Activated T-cell treated with anti-CD3 and anti-CD28 coated beads for 4 hours (primary cell): ENCODE measurements at places on chromosomes 7 and 10.

- DNase-seq: no peak
Observed at GRCh38 chr7:37759526-37759925, 76.0 kb downstream of the GPR141 start.

- DNase-seq: no peak
Observed at GRCh38 chr7:87853237-87853864, 22.8 kb downstream of the SLC25A40 start.

DNA sequence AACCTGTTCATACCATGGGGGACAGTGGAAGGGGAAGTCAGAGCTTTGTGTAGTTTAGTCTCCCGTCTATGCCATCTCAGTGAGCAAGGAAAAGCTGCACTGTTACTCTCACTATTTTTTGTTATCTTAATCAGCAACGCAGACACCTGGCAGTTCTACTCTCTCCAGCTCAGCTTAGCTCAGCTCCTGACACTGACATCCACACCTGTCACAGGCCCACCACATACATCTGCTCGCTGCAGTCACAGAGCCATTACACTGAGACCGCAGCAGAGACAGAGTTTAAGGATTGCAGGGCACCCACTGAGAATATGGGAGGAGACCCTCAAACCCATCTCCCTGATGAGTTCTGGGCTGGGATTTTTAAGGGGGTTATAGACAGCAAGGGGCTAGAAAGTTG, 257.3 kb upstream of the AKR1E2 start:
- DNase-seq: no peak

DNA sequence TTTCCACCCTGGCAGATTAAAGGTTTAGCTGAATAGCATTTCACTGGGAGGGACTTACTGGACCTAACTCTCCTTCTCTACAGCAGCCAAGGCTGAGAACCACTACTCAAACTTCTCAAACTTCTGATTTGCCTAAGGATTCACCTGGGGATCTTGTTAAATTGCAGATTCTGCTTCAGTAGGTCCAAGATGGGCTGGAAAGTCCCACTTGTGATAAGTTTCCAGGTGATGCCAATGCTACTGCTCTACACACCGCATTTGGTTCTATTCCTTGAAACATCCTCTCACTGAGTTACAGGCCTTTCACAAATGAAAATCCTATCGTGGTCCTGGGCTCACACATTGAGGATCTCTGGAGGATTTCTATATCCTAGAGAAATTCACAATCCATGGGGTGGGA, 147.9 kb downstream of the CHCHD3 start:
- no peak for DNase-seq

GRCh38 chr7:80145780-80146422, 11.3 kb downstream of the GNAI1 start:
- no peak for DNase-seq

DNA sequence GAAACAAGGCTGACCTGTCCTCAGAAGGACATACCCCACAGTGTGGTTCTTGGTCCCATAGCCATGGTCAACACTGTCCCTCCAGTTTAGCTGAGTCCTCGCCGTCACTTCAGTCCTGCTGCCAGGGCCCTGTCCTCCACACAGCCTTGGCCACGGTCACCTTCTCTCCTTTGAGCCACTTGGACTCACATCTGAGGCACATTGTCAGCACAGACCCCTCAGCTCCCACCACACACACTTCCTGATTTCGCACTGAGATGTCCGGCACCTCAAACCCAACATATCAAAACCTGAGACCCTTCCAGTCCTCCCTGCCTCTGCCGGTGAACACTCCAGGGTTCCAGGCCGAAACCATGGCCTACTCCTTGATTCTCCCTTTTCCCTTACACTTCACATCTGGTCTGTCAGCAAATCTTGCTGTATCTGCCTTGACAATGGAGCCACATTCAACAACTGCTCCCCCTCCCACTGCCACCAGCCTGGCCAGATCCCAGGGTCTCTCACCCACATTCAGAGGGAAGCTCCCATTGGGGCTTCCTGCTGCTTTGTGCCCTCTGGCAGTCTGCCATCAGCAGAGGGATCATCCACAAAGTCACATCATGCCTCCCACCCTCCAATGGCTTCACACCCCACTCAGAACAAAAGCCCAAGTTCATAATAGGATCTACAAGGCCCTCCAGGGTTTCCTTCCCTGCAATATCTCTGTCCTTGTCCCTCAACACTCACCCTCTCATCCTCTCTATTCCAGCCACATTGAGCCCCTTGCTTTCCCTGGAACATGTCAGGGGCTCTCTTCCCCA, 219.6 kb upstream of the SHH start:
- DNase-seq: no peak

DNA sequence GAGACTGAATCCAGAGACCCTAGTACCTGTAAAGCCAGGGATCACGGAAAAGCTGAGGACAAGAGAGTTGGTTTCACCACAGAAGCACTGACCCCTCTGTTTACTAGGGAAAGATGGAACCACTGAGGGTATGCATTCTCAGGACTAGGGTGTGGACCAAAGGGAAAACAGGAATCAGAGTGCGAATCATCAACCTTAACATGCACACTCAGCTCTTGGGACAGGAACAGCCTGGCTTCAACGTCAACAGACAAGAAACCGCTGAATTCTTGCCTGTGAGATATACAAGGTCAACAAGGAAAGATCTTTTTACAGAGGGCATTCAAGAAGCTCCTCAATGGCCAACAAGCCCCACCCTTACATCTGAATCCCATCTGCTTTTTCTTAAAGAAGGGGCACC, 14.9 kb downstream of the TNRC18 start:
- DNase-seq: no peak

DNA sequence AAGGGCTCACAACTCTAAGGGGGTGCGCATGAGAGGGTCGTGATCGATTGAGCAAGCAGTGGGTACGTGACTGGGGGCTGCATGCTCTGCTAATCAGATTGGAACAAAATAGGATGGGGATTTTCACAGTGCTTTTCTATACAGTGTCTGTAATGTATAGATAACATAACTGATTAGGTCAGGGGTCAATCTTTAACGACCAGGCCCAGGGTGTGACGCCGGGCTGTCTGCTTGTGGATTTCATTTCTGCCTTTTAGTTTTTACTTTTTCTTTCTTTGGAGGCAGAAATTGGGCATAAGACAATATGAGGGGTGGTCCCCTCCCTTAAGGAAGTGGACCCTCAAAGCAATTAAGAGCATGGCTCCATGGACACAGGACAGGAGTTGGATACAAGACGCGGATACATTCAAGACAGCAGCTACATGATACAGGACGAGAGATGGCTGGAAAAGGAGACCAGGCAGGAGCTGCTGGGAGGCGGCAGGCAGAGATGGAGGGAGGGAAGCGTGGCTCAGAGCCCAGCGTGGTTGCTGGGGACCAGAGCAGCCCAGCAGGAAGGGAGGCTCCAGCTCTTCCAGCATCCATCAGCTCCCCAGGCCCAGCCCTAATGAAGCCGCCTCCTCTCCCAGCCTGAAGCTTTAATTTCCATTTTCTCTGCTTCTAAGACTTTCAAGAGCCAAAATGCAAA, 31.6 kb downstream of the GSDME start:
- DNase-seq: no peak

DNA sequence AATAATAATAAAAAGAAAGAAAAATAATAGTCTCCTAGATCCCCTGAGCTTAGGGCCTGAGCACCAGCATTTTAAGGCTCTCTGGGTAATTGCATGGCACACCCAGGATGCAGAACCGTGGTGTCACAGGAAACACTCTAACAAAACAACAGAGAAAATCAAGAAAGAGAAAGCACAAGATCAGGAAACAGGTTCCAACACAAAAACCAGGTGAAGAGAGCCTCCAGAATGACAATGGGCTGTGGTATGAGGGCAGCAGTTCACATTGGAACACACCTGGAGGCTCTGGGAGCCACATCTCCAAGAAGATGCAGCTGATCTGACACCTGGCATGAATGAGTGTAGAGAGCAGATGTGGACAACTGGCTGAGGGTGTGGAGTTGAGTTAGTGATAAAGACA, 7.1 kb downstream of the MMRN2 start:
- no peak for DNase-seq

DNA sequence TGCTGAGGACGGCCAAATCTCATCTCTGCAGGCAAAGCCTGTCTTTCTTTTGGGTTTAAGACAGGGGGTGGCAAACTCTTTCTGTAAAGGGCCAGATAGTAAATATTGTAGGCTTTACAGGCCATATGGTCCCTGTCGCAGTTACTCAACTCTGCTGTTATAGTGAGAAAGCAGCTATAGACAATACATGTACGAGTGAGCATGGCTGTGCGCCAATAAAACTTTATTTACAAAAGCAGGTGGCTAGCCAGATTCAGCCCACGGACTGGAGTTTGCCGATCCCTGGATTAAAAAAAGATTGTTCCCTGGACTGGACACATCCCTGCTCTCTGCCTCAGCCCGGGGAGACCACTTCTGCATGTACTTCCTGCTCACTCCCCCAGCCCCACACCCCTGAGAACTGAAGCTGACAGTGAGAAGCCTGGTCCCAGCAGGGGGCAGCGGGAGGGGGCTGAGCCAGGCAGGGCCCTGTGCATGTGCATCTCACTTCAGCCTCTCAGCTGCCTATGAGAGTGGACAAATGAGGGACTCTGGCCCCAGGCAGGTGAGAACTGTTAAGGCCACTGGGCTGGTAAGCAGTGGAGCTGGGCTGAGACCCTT, 392.4 kb downstream of the PLXNA4 start:
- DNase-seq: no peak
